NCI-H82 (cell line): ENCODE measurements at places on chromosomes 5 and 9.

GRCh38 chr5:132750471-132751230 lies 3.4 kb downstream of the CCNI2 start:
- no peak for DNase-seq

GRCh38 chr5:147629196-147629595 lies 119.3 kb upstream of the DPYSL3 start:
- DNase-seq = no peak

- no peak for DNase-seq
Measured at GRCh38 chr5:134626369-134627014, 6.1 kb downstream of the SAR1B start.

- no peak for DNase-seq
Measured at GRCh38 chr9:7341571-7341970, 458.0 kb downstream of the DMAC1 start.

- DNase-seq = no peak
Measured at GRCh38 chr5:51651889-51652288, 268.6 kb downstream of the ISL1 start.

GRCh38 chr9:69307446-69308205 lies 17.4 kb upstream of the ENTREP1 start:
- no peak for DNase-seq

DNA sequence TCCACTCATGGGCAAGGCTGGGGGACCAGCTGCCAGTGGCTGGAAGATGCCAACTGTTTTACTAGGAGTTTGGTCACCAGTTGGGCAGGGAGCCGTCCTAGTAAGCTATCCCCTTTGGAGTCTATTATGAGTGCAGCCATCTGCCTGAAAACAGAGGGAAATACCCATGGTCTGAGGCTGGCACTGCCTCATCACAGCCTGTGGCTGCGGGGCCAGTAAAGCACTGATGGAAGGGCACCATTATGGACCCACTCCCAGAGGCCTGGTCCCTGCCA lies 187.2 kb upstream of the PANK3 start:
- DNase-seq = no peak
